ENCODE measurements at places on chromosomes 1 and 21.

DNA sequence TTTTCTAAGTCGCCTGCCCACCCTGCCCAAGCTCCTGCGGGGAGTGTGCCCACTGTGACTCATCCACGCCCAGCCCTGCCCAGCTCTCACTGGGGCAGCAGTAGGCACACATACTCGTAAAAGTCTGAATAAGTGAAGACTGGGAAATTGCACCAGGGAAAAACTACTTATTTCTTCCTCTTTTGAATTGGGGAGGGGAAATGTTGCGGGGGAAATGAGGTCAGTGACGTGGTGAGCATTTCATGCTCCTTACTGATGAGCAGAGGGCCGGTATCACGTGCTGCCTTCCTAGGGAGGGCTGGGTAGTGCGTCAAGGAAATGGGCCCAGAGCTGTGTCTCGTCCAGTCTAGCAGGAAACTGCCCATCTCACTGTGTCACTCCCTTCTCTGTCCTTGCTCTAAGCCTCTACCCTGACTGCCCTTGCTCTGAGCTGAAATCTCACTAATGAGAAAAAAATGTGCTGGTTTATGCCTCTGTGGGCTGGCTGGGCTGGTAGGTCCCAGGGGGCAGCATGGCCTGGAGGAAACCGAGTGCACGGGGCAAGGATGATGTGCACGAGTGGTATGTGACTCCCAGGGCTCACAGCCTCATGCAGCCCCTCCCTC lies 13.5 kb upstream of the TNFRSF1B start:
- DNase-seq = no peak

GRCh38 chr1:174448974-174449373 lies 1.2 kb downstream of the GPR52 start:
- DNase-seq = no peak

GRCh38 chr1:22283596-22283995 lies 140.7 kb upstream of the WNT4 start:
- DNase-seq = no peak

DNA sequence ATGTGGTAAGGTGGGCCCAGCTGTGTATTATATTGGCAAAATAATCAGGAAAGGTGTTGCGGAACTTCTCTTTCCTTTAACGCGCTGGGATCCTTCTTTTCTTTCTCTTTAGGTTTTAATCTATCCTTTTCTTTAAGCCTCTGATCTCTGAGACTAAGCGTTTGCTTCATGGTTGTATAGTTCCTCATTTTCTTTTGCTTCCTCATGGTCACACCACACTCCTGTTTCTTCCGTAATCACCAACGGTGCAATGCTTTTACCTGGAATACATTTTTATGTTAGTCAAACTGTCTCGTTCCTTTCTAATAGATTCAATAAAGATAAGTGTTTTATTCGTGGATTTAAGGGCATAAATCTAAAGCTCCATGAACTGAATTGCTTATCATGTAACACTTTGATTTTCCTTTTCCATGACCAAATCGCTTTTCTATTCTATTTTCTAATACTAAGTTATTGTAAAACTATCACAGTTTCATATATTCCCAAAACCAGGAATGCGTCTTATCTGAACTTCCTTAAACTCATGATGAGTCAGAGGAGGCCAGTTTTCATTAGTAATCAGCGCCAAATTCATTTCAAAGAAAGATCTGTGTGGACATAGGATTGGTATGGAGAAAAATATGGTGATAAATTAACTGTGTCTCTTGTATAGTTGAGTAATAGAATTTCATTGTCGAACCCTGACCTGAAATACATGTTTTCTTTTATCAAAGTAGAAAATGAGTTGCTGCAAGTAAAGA lies 12.2 kb downstream of the SDCCAG8 start:
- no peak for DNase-seq

DNA sequence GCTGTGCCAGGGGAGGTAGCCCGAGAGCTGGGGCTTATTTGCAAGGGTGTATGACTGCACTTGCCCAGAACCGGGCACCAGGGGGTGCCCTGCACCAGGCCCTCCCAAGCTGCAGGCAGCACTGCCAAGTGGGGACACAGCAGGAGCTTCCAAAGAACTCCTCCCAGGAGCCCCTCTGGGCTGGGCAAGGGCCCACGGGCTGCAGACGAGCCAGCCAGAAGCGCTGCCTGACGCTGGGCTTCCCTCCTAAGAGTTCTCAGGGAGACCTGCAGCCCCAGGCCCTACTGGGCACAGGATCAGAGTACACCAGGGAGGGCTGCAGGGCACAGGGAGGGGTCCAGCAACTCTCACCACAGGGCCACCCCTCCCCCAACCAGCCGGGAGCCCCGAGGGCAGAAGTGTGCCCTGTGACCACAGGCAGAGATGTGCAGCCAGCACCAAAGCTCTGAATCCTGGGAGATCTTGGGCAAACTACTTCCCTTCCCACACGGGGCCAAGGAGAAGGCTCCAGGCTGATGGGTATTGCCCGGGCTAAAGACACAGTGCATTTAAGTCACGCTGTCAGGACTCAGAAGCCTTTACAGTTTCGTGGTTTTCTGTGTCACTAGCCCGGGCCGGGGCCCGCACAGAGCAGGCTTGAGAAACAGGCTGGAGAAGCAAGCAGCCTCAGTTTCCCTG lies 63.4 kb downstream of the KCNAB2 start:
- DNase-seq = no peak

All from CD8-positive, alpha-beta memory T cell (primary cell).